ENCODE measurements at places on chromosomes 12 and 14.

GRCh38 chr12:128671528-128672042 lies 152.2 kb downstream of the SLC15A4 start:
- H3K36me3 ChIP-seq: no peaks in the 10 kb centered on the region
- no peak overlapping the region for H3K27ac ChIP-seq
- no peaks in the 10 kb centered on the region for H3K27me3 ChIP-seq
- H3K4me3 ChIP-seq: no peak overlapping the region
- H3K4me1 ChIP-seq: no peaks in the 10 kb centered on the region
- DNase-seq: no peak

GRCh38 chr14:76514213-76514998 lies 138.5 kb downstream of the ESRRB start:
- H3K27ac ChIP-seq: no peak overlapping the region
- DNase-seq: no peak
- H3K4me3 ChIP-seq: no peak overlapping the region
- no peaks in the 10 kb centered on the region for H3K36me3 ChIP-seq
- H3K4me1 ChIP-seq: no peaks in the 10 kb centered on the region
- H3K27me3 ChIP-seq: no peaks in the 10 kb centered on the region

DNA sequence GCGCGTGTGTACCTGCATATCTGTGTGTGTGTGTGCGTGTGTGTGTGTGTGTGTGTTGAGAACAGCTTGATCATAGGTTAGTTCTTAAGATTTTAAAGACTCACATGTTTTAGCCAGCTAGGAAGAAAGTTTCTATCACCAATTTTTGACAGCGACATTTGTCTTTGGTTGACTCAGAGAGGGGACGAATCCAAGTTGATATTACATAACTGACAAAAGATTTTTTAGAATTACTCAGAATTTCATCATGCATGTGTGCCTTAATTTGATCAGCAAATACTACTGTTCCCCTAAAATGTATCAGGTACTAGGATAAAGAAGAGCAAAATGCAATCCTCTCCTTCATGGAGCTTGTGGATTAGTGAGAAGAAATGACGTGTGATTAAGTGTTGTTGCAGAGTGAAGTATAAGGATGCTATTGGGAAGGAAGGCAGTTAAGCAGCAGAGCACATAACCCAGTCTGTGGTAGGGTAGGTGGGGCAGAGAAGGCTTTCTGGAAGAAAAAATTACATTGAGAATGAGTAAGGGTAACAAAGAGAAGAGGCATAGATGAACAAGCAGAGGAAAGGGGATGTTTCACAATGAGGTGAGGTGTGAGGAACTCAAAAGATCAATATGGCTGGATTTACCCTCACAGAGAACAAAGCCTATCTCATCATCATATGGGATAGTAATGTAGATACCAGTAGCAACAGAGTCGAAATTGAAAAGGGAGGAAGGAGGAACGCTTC lies 77.5 kb downstream of the ELK3 start:
- no peaks in the 10 kb centered on the region for H3K27me3 ChIP-seq
- H3K4me1 ChIP-seq: peaks cover 6% of the 10 kb centered on the region
- no peak overlapping the region for H3K4me3 ChIP-seq
- no peak for DNase-seq
- H3K36me3 ChIP-seq: peaks cover 4% of the 10 kb centered on the region

GRCh38 chr14:99296517-99296916 lies 24.5 kb upstream of the BCL11B start:
- H3K4me1 ChIP-seq: no peaks in the 10 kb centered on the region
- no peak overlapping the region for H3K4me3 ChIP-seq
- H3K27ac ChIP-seq: no peak overlapping the region
- no peak for DNase-seq
- H3K27me3 ChIP-seq: no peaks in the 10 kb centered on the region
- no peaks in the 10 kb centered on the region for H3K36me3 ChIP-seq

DNA sequence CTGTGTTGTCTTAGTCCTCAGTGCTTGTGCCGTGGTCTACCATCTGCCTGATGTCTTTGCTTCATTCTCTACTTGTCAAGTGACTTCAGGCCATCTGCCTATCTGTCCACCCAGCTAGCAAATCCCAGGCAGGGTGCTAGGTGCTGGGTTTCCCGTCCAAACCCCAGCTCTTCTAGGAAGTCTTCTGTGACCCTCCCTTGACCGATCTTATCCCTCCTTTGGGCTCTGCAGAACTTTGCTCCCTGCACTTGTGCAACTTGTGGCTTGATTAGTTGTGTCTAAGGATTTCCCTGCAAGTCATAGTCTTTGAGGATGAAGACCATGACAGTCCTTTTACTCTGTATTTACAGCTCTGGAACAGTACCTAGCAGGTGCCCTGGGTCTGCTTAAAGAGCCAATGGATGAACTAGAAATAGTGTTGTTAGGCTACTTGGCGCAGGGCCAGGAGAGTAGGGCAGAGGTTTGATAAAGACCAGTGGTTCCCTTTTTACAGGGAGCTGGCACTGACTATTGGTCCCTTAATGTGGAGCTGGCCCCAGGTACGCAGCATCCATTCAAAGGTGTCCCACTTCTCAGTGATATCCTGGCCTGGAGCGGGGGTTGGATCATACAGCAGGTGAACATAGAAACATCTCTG lies 60.1 kb downstream of the ADCK1 start:
- H3K4me3 ChIP-seq: no peak overlapping the region
- no peaks in the 10 kb centered on the region for H3K36me3 ChIP-seq

DNA sequence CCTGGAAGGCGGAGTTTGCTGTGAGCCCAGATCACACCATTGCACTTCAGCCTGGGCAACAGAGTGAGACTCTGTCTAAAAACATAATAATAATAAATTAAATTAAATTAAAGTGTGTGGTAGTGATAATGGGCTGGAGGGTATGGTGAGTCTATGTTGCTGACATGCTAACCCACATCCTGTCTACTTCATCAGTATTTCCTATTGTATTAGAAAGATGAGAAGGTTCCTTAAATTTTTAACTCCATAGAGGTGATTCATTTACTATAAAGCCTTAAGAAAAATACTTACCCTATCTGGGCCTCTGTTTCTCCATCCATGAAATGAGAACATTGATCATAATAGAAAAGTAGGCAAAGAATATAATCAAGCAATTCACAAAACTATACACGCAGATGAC lies 280.5 kb downstream of the FBXL14 start:
- no peaks in the 10 kb centered on the region for H3K27me3 ChIP-seq
- no peak overlapping the region for H3K27ac ChIP-seq
- H3K4me3 ChIP-seq: no peak overlapping the region
- no peaks in the 10 kb centered on the region for H3K36me3 ChIP-seq

- no peaks in the 10 kb centered on the region for H3K27me3 ChIP-seq
- no peaks in the 10 kb centered on the region for H3K4me1 ChIP-seq
- H3K36me3 ChIP-seq: no peaks in the 10 kb centered on the region
- no peak for DNase-seq
These were observed 502.3 kb downstream of the TMEM132D start for GRCh38 chr12:129401572-129401971.

DNA sequence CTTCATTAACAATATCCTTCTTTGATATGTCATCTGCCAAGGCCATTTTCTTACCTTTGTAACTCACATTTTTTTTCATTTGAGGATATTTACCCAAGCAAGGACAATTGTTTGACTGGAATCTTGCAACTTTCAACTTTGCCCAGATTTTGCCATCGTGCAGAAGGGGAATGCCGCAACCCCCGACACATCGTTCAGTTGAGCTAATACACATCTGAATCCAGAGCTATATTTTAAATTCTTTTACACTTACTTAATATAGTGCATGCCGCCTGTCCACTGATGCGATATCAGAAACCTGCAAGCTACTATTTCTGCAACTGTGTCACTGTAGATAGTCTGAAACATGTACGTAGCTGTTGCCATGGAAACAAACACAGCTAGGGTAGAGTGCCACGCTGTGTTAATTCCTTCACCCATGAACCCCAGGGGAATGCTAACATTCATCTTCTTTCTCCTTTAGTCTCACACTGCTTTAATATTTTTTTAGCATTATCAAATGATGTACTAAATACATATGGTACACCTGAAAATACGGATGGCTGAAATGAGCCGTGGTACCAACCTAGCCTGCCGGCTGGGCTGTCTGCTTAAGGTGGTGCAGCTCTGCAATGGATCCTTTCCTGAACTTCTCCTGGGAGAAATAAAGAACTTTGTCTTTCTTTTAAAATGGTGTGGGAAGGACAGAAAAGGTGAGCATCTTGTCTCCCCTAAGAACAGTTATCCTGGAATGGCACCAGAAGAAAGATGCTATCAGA lies 77.0 kb upstream of the FOXN3 start:
- H3K36me3 ChIP-seq: no peaks in the 10 kb centered on the region
- DNase-seq: peak; percentile 47
- H3K4me1 ChIP-seq: peaks cover 6% of the 10 kb centered on the region

DNA sequence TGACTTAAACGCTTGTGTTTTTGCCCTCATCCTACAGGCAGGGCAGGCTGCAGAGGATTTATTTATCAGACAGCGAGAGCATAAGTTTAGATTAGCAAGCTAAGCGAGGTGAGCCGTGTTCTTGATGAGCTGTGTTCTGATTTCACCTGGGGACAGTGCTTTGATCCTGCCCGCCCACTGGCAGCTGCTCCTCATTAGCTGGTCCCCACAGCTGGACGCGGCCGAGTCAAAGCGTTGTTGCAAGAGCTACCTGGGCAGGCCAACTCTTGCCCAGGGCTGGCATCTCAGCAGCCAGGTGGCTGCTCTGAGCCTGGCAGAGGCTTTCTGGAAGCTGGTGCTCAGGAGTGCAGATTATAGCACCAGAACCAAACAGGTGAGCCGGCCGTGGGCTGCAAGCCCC lies 46.8 kb upstream of the BEGAIN start:
- no peaks in the 10 kb centered on the region for H3K27me3 ChIP-seq
- H3K27ac ChIP-seq: no peak overlapping the region
- H3K4me3 ChIP-seq: no peak overlapping the region
- no peaks in the 10 kb centered on the region for H3K4me1 ChIP-seq
- no peak for DNase-seq
- H3K36me3 ChIP-seq: no peaks in the 10 kb centered on the region

GRCh38 chr14:65000898-65001591 lies 14.3 kb downstream of the FNTB start:
- peaks cover 2% of the 10 kb centered on the region for H3K36me3 ChIP-seq
- H3K27ac ChIP-seq: no peak overlapping the region
- no peaks in the 10 kb centered on the region for H3K27me3 ChIP-seq
- no peak overlapping the region for H3K4me3 ChIP-seq
- peaks cover 37% of the 10 kb centered on the region for H3K4me1 ChIP-seq

- H3K4me1 ChIP-seq: no peaks in the 10 kb centered on the region
- no peaks in the 10 kb centered on the region for H3K36me3 ChIP-seq
- H3K27ac ChIP-seq: no peak overlapping the region
- DNase-seq: no peak
- no peaks in the 10 kb centered on the region for H3K27me3 ChIP-seq
These were observed 1201.5 kb downstream of the BCL11B start for GRCh38 chr14:98070536-98070935.

DNA sequence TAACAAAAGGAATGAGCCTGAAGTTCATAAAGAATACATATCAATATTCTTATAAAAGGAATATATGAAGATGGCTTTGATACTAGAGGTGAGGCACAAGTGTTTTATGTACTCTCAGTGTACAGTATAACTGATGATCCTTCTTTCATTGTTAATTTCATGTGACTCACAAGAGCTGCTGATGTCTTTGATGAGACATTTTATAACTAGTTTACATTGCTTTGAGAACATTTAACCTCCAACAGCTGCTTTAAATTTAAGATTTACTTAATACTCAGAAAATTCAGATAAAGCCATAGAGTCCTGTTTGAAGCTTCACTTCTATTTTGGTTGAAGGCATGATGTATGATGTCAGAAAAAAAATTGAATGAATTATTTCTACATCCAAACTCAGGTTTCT lies 59.8 kb downstream of the WASHC4 start:
- peaks cover 17% of the 10 kb centered on the region for H3K36me3 ChIP-seq
- H3K4me1 ChIP-seq: no peaks in the 10 kb centered on the region
- DNase-seq: no peak
- no peaks in the 10 kb centered on the region for H3K27me3 ChIP-seq

- H3K4me1 ChIP-seq: peaks cover 6% of the 10 kb centered on the region
- H3K36me3 ChIP-seq: peaks cover 3% of the 10 kb centered on the region
- H3K27me3 ChIP-seq: no peaks in the 10 kb centered on the region
- no peak overlapping the region for H3K4me3 ChIP-seq
These were observed 44.3 kb downstream of the CDC42BPB start for GRCh38 chr14:103013028-103013427.

- no peak overlapping the region for H3K4me3 ChIP-seq
- no peaks in the 10 kb centered on the region for H3K36me3 ChIP-seq
- no peak overlapping the region for H3K27ac ChIP-seq
- no peak for DNase-seq
- H3K4me1 ChIP-seq: no peaks in the 10 kb centered on the region
- H3K27me3 ChIP-seq: peaks cover 3% of the 10 kb centered on the region
These were observed 110.1 kb upstream of the USP44 start for GRCh38 chr12:95661360-95661759.

- no peaks in the 10 kb centered on the region for H3K27me3 ChIP-seq
- H3K36me3 ChIP-seq: no peaks in the 10 kb centered on the region
- no peaks in the 10 kb centered on the region for H3K4me1 ChIP-seq
These were observed 148.9 kb upstream of the KITLG start for GRCh38 chr12:88729196-88729595.

DNA sequence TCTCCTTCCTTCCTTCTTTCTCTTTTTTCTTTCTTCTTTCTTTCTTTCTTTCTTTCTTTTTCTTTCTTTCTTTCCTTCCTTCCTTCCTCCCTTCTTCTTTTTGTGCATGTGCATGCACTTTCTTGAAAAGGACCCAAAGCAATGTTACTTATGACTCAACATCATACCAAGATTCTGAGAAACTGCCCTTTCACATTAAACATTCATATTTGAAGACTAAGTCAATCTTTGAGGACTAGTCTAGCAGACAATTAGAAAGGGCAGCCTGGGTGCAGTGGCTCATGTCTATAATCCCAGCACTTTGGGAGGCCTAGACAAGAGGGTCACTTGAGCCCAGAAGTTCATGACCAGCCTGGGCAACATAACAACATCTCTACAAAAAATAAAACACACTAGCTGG lies 212.8 kb upstream of the KITLG start:
- DNase-seq: no peak
- no peaks in the 10 kb centered on the region for H3K27me3 ChIP-seq
- no peaks in the 10 kb centered on the region for H3K36me3 ChIP-seq
- H3K4me3 ChIP-seq: no peak overlapping the region

- no peak overlapping the region for H3K27ac ChIP-seq
- no peak for DNase-seq
- H3K36me3 ChIP-seq: no peaks in the 10 kb centered on the region
- peaks cover 2% of the 10 kb centered on the region for H3K27me3 ChIP-seq
- H3K4me3 ChIP-seq: no peak overlapping the region
- H3K4me1 ChIP-seq: peaks cover 2% of the 10 kb centered on the region
These were observed 37.4 kb downstream of the NOC4L start for GRCh38 chr12:132181570-132182200.

DNA sequence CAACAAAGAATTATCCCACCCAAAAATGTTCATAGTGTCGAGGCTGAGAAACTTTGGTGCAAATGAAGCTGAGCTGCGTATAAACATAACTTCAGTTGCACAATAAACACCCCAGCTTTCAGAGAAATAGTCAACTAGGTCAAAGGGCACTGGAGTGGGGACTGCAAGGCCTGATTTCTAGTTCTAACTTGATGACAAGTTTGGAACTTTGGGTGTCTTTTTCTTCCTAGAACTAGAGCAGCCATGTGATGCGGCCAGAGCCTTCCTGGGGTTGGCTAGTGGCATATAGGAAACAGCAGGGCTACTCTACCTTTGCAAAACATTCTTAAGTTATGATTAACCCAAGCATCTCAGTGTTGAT lies 298.4 kb upstream of the AMIGO2 start:
- H3K27ac ChIP-seq: no peak overlapping the region
- H3K4me1 ChIP-seq: no peaks in the 10 kb centered on the region
- no peak for DNase-seq

Measured in GM12878 (cell line).